ENCODE measurements at places on chromosomes 1 and 21.
A peak's percentile ranks its signal among the peaks of the same experiment; 100 is the strongest.

GRCh38 chr1:10903821-10904220, 107.4 kb upstream of the CASZ1 start:
- no peak for DNase-seq

DNA sequence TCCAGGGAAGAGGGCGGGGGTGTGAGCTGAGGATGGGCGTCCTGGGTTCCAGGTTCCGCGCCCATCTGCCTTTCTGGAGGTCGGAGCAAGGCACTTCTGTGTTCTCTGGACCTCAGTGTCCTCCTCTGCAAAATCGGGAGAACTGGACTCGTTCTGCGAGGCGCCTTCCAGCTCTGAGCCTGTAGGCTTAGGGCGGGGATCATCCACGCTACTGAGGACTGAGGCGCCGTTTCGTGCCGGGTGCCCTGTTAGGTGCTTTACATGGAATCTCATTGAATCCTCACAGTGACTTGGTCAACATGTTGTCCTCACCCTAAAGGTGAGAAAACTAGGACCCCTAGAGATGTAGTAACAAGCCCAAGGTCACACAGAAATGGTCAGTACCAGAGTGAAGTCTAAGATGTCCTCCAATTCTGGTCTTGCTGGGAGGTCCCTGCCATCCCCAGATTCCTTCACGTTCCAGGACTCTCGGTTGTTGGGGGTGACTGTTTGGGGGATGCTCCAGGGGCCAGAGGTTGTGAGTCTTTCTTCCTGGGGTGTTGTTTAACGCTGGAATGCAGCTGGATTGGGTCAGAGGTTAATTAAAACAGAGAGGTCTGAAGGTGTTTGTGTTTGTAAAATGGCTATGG, 677 bp downstream of the PRKAA2 start:
- peak; percentile 22 for DNase-seq

GRCh38 chr1:110370827-110371226, 20.0 kb downstream of the SLC16A4 start:
- DNase-seq, result no peak

GRCh38 chr1:21875621-21876063, 61.5 kb downstream of the HSPG2 start:
- no peak for DNase-seq

DNA sequence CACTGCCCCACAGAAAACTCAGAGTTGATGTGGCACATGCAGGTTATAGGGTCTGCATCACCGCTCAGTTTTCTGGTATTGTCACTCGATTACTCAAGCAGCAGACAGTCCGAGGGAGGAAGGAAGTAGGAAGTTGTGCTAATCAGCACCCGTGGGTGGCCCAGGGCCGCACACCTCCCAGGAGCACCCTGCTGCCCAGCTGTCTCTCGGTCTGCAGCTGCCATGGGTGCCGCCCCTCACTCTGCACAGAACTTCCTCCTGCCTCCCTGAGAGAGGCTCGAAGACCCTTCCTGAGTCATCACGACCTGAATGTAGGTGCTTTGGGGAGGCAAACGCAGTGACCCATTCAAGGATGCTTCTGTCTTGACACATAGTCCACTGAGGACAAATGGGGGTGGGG, 4.2 kb upstream of the TFF3 start:
- DNase-seq, result no peak

GRCh38 chr1:11856698-11857097, 2.0 kb downstream of the NPPB start:
- no peak for DNase-seq
